H1 (cell line): ENCODE measurements at places on chromosomes 4 and X.
A peak's percentile ranks its signal among the peaks of the same experiment; 100 is the strongest.

DNA sequence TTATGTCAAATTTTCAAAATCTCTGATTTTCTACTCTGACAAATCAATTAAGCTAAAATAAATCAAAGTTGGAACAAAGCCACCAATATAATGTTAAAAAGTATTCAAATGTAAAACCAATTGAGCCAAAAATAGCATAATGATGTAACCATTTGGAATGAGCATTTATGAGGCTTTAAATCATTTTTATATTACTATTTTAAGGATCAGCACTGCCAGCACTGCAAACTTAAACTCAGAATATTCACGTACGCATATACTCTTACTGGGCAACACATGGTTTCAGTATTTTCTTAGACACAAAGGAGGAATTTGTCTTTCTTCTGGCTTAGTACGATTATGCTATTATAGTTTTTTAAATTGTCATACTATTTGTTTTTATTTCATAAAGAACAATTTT is 52.2 kb downstream of the AFAP1 start:
- H3K27ac ChIP-seq, result no peak overlapping the region
- no peak overlapping the region for H3K4me3 ChIP-seq
- H3K4me1 ChIP-seq, result peaks cover 2% of the 10 kb centered on the region; the same call in 1 of the 2 replicates

DNA sequence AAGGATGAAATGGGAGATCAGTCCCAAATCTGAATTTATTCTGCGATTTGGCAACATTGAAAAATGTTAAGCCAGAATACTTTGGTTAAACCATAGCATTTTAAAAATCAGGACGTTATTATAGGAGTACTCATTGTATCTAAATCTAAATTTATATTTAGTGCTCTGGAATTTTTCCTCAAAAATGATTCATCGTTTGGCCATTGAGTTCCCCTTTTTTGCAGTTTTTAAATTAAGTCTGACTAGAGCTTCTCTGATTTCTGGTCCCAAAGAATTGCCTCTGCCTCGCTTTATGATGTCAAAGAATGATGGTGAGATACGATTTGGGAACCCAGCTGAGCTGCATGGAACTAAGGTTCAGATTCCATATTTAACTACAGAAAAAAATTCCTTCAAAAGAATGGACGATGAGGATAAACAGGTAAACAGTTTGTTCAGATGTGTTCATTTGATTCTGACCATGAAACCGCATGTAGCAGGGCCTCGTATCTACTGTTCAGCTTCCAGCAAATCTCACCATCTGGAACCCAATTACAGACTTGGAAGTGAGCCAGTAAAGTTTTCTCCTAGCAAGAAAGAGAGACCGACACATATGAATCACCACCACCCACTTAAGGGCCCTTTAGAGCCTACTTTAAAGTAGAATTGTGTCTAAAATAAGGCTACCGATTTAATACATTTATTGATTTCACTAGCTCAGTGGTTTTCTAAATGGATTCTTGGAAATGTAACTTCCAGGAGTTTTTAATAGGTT is 75.6 kb downstream of the REPS2 start:
- H3K27me3 ChIP-seq, result no peaks in the 10 kb centered on the region
- H3K4me1 ChIP-seq, result no peaks in the 10 kb centered on the region
- H3K36me3 ChIP-seq, result no peaks in the 10 kb centered on the region
- H3K27ac ChIP-seq, result no peak overlapping the region
- no peak for DNase-seq
- H3K4me3 ChIP-seq, result no peak overlapping the region

- H3K4me3 ChIP-seq, result no peak overlapping the region
- H3K36me3 ChIP-seq, result no peaks in the 10 kb centered on the region
- no peaks in the 10 kb centered on the region for H3K27me3 ChIP-seq
- H3K27ac ChIP-seq, result no peak overlapping the region
Observed at GRCh38 chrX:2435465-2435864, 65.3 kb downstream of the DHRSX start.

- no peak overlapping the region for H3K27ac ChIP-seq
- no peaks in the 10 kb centered on the region for H3K27me3 ChIP-seq
- no peaks in the 10 kb centered on the region for H3K36me3 ChIP-seq
- H3K4me1 ChIP-seq, result no peaks in the 10 kb centered on the region
- no peak overlapping the region for H3K4me3 ChIP-seq
Observed at GRCh38 chrX:20374450-20374849, 107.7 kb upstream of the RPS6KA3 start.

GRCh38 chr4:6362896-6363295 is 93.2 kb downstream of the WFS1 start:
- no peak overlapping the region for H3K4me3 ChIP-seq
- H3K27ac ChIP-seq, result no peak overlapping the region
- DNase-seq, result peak; percentile 87
- H3K36me3 ChIP-seq, result no peaks in the 10 kb centered on the region

DNA sequence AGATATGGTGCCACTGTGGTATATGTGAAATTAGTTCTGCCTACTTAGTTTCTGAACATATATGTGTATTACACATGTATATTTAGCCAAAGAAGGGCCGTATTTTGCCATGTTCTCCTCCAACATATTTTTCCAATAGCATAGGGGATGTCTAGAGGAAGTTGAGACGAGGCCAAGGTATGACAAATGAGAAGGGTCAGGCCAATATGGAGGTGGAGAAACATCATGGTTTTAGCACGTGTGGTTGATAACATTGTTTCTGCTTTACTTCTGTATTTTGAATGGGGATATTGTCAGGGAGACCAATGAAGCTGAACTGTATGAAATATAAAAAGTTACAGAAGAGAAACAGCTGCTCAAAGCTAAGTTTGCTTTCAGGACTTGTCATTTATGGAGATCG is 246.7 kb upstream of the TLL1 start:
- H3K27me3 ChIP-seq, result no peaks in the 10 kb centered on the region
- no peaks in the 10 kb centered on the region for H3K36me3 ChIP-seq
- H3K27ac ChIP-seq, result no peak overlapping the region
- no peaks in the 10 kb centered on the region for H3K4me1 ChIP-seq

GRCh38 chr4:99356992-99357391 is 4.4 kb upstream of the ADH1C start:
- DNase-seq, result no peak
- H3K27me3 ChIP-seq, result no peaks in the 10 kb centered on the region
- no peak overlapping the region for H3K27ac ChIP-seq
- H3K4me3 ChIP-seq, result no peak overlapping the region
- no peaks in the 10 kb centered on the region for H3K4me1 ChIP-seq

- no peak for DNase-seq
- H3K36me3 ChIP-seq, result no peaks in the 10 kb centered on the region
- no peaks in the 10 kb centered on the region for H3K27me3 ChIP-seq
- H3K4me1 ChIP-seq, result no peaks in the 10 kb centered on the region
Observed at GRCh38 chrX:67787196-67787595, 243.4 kb downstream of the AR start.

GRCh38 chr4:97300561-97300960 is 842.7 kb downstream of the STPG2 start:
- no peak for DNase-seq
- no peak overlapping the region for H3K4me3 ChIP-seq
- H3K36me3 ChIP-seq, result no peaks in the 10 kb centered on the region
- no peak overlapping the region for H3K27ac ChIP-seq
- H3K27me3 ChIP-seq, result no peaks in the 10 kb centered on the region
- H3K4me1 ChIP-seq, result no peaks in the 10 kb centered on the region

DNA sequence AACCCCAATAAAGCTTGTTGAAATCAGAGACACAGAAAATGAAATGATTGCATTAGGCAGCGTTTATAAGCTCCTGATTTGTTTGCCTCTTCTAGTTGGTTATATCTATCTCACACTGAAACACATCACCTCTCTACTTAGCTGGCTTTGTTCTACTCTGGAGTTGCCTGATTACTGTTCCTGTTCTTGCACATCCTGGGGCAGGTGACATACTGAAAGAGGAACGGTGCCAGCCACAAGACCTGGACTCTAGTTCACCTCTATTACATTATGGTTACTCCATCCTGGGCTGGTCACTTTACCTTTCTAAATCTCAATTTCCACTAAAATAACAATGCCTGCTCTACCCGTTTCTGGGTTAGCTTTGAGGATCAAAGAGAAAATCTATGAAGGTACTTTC is 47.9 kb downstream of the TRIM2 start:
- no peak for DNase-seq
- no peaks in the 10 kb centered on the region for H3K36me3 ChIP-seq
- no peak overlapping the region for H3K4me3 ChIP-seq
- peaks cover 16% of the 10 kb centered on the region for H3K4me1 ChIP-seq
- H3K27ac ChIP-seq, result no peak overlapping the region
- no peaks in the 10 kb centered on the region for H3K27me3 ChIP-seq

DNA sequence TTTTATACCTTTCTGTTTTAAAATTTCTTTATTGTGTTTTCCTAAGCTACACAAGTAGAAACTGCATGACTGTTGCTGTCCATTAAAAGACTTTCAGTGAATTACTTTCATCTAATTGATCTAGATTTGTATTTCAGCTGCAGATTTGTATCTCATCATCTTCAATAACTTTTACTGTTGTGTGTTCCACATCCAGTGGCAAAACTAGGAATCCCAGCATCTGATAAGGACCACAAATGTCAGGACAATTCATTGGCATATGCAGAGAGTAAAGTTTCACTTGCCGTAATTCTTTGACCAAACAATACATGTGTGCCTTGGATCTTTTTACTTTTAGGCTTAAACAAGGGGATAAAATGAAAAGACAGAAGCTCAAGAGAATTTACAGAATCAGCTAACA is 112.6 kb downstream of the FBXO8 start:
- H3K4me3 ChIP-seq, result no peak overlapping the region
- DNase-seq, result no peak
- no peaks in the 10 kb centered on the region for H3K27me3 ChIP-seq
- no peak overlapping the region for H3K27ac ChIP-seq
- no peaks in the 10 kb centered on the region for H3K36me3 ChIP-seq
- no peaks in the 10 kb centered on the region for H3K4me1 ChIP-seq

DNA sequence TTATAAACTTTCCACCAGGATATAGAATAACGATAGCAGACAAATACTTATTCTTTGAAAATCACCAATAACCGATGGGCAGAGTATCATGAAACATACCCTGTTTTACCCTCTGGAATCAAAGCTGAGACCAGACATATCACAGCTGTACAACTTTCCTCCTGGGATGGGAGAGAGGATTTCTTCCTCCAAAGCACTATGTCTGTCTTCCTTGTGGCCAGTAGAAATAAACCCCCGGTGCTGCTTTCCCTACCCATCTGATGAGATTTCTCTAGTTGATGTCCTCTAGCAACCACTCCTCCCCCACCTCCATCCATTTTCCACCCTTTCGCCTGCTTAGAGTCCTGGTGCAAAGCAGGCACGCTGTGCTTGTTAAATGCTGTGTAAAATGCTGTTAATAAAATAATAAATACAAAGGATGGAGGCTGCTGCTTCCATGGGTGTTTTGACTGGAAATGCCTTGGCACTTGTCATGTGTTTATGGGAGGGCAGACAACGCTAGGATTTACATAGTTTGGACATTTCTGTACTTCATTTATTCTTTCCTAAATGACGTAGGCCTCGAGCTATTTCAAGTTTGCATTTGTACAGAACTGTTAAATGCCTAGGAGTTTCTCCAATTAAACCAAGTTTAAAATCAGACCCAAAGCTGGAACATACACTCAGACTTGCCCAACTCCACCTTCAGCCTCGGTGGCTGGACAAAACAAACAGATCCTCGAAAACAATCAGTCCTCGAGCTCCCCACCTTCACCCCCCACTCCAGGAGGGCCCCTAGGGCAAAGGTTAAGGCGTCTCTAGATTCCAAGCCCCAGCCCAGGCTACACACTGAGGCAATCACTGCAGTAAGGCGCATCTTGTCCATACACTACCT is 10.1 kb downstream of the BCOR start:
- no peak for DNase-seq
- no peaks in the 10 kb centered on the region for H3K36me3 ChIP-seq
- H3K4me3 ChIP-seq, result peak overlapping the region; percentile 14; the same call in 1 of the 2 replicates
- no peak overlapping the region for H3K27ac ChIP-seq
- peaks cover 23% of the 10 kb centered on the region for H3K4me1 ChIP-seq

- DNase-seq, result no peak
- no peaks in the 10 kb centered on the region for H3K27me3 ChIP-seq
- H3K4me1 ChIP-seq, result no peaks in the 10 kb centered on the region
- no peaks in the 10 kb centered on the region for H3K36me3 ChIP-seq
- H3K4me3 ChIP-seq, result no peak overlapping the region
Observed at GRCh38 chr4:27366104-27366823, 505.6 kb downstream of the STIM2 start.

GRCh38 chr4:8296491-8296890 is 26.9 kb downstream of the HTRA3 start:
- H3K4me1 ChIP-seq, result no peaks in the 10 kb centered on the region
- DNase-seq, result no peak
- no peak overlapping the region for H3K27ac ChIP-seq
- H3K4me3 ChIP-seq, result no peak overlapping the region
- no peaks in the 10 kb centered on the region for H3K27me3 ChIP-seq
- H3K36me3 ChIP-seq, result no peaks in the 10 kb centered on the region

DNA sequence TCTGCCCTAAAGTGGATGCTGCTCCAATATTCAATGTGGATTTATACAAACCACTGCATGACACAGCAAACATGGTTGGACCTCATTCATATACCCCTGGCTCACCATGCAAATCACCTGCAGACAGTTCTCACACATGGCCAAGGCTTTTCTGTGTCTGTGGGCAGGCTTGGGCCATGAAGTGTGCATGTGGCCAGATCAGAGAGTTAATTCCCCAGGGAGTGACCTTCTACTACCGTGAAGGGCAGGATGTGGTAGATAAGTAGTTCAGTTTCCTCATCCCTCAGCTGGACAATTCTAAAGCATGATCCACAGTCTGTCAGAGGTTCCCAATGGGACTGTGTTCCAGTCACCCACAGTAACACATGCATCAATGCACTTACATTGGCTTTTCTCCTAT is 24.6 kb upstream of the BCLAF3 start:
- DNase-seq, result no peak
- no peak overlapping the region for H3K27ac ChIP-seq
- H3K4me3 ChIP-seq, result no peak overlapping the region
- no peaks in the 10 kb centered on the region for H3K36me3 ChIP-seq

GRCh38 chr4:37780444-37781130 is 45.9 kb upstream of the PGM2 start:
- no peaks in the 10 kb centered on the region for H3K4me1 ChIP-seq
- H3K4me3 ChIP-seq, result no peak overlapping the region
- H3K36me3 ChIP-seq, result no peaks in the 10 kb centered on the region

GRCh38 chr4:82268050-82268825 is 105.6 kb downstream of the HNRNPD start:
- H3K27ac ChIP-seq, result no peak overlapping the region
- H3K4me1 ChIP-seq, result no peaks in the 10 kb centered on the region
- H3K27me3 ChIP-seq, result no peaks in the 10 kb centered on the region
- no peaks in the 10 kb centered on the region for H3K36me3 ChIP-seq
- no peak overlapping the region for H3K4me3 ChIP-seq
- DNase-seq, result no peak

GRCh38 chr4:25182937-25183336 is 22.7 kb upstream of the SEPSECS start:
- H3K27me3 ChIP-seq, result no peaks in the 10 kb centered on the region
- H3K27ac ChIP-seq, result no peak overlapping the region
- DNase-seq, result no peak
- no peaks in the 10 kb centered on the region for H3K4me1 ChIP-seq
- H3K36me3 ChIP-seq, result no peaks in the 10 kb centered on the region
- no peak overlapping the region for H3K4me3 ChIP-seq

DNA sequence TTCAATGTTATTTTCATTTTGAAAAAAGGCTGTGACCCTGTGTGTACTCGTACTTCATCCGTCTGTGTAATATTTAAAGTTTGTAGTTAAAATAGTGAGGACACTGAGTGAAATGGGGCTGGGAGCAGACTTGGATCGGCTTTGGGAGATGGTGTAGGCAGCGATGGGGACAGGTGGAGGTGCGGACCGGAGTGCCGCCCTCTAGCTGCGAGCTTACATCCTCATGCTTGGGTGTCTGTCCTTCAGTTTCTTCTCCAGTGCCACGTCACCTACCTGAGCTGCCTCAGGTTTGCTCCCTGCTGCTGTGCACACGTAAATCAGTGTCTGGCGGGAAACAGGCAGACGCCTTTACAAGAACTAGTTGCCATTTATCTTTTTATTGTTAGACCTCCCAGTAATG is 146.1 kb downstream of the GPR143 start:
- no peak overlapping the region for H3K27ac ChIP-seq
- H3K4me1 ChIP-seq, result no peaks in the 10 kb centered on the region
- no peaks in the 10 kb centered on the region for H3K36me3 ChIP-seq
